Activated CD8-positive, alpha-beta T cell treated with anti-CD3 and anti-CD28 coated beads, Interleukin-2, amount 10 ng/mL, durations not matched to agents 7 days and 5 days (primary cell): ENCODE measurements at places on chromosomes 1 and 21. TPM values are rescaled to one million over a fixed set of nuclear protein-coding genes. Genes with fewer than 3 reads are reported as not detected.

DNA sequence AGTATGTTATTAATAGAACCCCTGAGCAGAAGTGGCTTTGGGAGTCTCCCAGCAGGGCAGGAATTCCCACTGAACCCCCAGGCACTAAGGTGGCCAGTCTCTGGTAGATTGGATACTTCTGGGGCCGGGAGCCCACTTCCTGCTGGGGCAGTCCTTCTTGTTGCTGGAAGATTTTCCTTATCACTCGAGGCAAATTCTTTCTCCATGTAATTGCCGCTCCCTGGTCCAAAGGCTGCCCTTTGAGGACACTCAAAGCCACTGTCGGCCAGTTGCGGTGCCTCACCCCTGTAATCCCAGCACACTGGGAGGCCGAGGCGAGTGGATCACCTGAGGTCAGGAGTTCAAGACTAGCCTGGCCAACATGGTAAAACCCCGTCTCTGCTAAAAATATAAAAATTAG is 22.6 kb upstream of the TNFRSF1B start:
- DNase-seq, result no peak

DNA sequence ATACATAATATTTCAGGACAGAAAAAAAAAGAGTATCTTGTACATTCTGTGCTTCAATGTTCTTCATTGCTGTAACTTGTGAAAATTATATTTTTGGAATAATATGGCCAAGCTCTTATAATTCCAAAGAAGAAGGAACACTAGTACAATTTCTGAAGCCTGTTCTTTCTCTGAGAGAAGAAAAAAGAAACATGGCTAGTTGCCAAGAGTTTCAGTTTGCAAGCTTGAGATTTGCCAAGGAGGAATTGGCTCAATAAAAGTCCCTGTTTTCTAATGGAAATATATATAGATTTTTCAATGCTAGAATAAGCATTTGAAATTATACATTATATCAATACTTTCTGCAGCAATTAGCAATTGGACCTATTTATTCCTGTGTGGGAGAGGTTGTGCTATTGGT is 285.2 kb upstream of the NEGR1 start:
- DNase-seq, result no peak

Gene OR2AK2
- total RNA-seq, result not detected

Gene ANP32E
- 161 TPM for total RNA-seq

Gene ARHGEF11
- total RNA-seq, result 15.3 TPM

DNA sequence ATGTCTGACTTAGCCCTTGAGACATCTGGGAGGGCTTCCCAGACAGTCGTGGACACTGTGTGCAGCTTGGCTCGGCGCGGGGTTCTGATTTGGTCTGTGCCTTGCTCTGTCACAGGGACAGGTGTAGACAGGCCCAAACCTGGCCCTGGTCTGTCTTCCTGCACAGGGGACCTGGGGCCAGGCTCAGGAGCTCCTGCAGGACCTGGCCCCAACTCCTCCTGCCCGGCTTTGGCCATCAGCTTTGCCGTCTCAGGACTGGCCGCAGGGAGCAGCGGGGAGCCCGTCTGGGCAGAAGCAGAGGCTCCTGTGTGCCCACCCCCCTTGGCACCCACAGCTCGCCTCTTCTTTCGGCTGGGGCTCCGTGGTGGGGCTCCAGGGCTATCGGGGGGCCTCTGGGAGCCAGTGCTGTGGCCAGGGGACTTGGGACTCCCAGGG is 1.7 kb downstream of the PERM1 start:
- DNase-seq, result no peak

DNA sequence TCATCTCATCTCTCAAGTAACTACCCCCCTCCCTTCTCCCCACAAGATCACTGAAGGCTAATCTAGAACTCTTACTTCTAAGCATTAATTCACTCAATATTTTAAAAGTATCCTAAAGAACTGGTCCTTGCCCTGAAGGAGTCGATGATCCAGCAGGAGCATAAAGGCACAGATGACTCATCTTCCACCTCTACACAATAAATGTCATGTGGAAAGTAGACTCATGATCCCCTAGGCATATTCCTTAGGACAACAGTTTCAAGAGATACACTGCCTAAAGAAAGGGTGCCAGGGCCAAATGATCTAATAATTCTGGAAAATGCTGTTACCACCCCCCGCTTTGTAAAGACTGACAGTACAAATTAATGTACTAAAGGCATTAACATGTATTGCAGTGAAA is 85.8 kb upstream of the DIRAS3 start:
- DNase-seq, result no peak

Gene ATP6V1G3
- total RNA-seq, result not detected

DNA sequence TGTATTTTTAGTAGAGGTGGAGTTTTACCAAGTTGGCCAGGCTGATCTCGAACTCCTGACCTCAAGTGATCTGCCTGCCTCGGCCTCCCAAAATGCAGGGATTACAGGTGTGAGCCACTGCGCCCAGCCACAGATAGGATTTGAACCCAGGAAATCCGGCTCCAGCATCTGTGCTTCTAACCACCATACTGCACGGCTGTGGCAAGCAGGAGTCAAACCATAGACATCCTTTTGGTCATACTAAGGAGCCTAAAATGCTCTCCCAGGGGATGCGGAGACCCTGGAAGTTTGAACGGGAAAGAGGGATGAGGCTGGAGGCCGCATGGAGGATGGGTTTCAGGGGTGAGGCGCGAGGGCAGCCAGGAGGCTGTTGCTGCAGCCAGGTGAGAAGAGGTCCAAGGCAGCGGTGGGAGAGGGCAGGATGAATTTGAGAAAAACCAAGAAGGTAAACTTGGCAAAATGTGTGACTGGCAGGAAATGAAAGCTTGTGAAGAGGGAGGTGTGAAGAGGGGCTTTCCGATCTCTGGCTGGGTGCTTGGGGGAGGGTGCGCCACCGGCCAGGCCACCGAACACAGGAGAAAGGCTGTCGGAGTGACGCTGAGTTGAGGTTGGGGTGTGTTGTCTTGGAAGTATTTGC is 24.0 kb upstream of the CDK18 start:
- DNase-seq, result peak; percentile 63

Gene ACOT7
- 102 TPM for total RNA-seq

DNA sequence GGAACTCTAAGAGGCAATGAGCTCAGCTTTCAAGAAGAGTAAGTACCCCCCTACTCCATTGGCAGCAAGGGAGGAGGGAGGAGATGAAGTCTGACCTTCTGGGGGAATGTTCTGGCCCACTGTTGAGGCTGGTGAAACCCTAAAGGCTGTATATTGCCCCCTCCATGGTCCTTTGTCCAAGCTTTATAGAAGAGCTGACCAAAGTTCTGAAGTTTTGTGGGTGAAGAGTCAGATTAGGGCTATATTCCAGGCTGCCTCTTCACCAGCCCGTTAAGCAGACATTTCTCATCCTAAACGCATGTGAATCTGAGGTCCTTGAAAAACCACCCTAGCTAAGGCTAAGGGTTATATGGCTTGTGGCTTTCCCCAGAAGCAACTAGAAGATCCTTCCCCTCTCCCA is 1.4 kb downstream of the C1orf94 start:
- DNase-seq, result no peak

Gene PLPPR4
- total RNA-seq, result not detected

DNA sequence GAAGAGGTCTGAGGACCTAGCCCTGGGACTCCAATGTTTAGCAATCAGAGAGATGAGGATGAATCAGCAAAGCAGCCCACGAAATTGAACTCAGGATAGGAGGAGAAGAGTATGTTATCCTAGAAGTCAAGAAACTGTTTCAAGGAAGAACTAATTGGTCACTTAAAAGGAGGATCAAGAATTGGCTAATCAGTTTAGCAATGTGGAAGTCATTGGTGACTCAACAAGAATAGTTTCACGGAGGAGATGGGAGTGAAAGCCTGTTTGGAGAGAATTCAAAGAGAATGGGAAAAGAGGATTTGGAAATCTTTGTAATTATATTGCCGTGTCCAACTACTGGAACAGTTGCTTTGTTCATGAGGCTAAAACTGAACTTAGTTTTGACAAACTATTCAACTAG is 7.4 kb downstream of the HMCN1 start:
- no peak for DNase-seq

Gene PUSL1
- total RNA-seq, result 24.0 TPM

GRCh38 chr1:156259805-156260204 is 11.9 kb upstream of the PAQR6 start:
- no peak for DNase-seq

Gene SH2D2A
- total RNA-seq, result 84.0 TPM

Gene TSTD1
- total RNA-seq, result 63.3 TPM

- no peak for DNase-seq
Observed at GRCh38 chr1:85607126-85607920, 26.8 kb downstream of the CCN1 start.

DNA sequence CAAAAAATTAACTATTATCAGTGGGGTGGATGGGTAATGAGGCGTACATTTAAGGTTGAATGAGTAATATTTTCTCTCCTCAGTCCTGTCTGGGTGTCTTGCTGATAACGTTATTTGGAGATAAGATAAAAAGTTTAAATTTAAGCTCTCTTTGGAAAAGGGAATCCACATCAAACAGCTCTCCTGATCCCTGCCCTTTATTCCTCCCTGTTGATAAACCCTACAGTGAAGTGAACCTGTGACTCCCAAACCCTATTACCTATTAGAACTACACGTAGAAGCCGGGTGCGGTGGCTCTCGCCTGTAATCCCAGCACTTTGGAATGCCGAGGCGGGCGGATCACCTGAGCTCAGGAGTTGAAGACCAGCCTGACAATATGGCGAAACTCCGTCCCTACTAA is 9.9 kb upstream of the GPR161 start:
- no peak for DNase-seq

GRCh38 chr1:76928522-76928921 is 61.2 kb downstream of the ST6GALNAC5 start:
- no peak for DNase-seq

- no peak for DNase-seq
Observed at GRCh38 chr21:39093526-39093925, 89.7 kb downstream of the PSMG1 start.

- no peak for DNase-seq
Observed at GRCh38 chr1:1431845-1432273, 3.6 kb upstream of the VWA1 start.

GRCh38 chr1:206136241-206136640 is 19.1 kb upstream of the AVPR1B start:
- no peak for DNase-seq

Gene ADAMTS5
- total RNA-seq, result not detected

DNA sequence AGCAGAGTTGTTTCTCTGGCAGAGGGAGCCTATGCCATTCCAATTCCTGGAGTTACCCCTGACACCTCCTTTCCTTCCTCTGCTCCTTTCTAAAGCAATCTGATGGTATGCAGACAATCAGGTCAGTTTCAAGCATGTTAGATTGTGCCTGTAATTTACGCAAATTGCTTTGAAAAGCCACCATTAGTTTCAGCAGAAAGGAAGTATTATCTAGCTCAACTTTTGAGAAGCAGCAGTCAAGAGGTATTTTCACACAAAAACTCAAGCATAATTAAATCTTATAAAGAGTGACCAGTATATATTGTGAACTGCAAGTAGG is 2.2 kb downstream of the ERRFI1 start:
- DNase-seq, result no peak

Gene SYT14
- not detected for total RNA-seq

GRCh38 chr21:24197132-24197643 is 1410.1 kb downstream of the MRPL39 start:
- no peak for DNase-seq

Gene DIRAS3
- not detected for total RNA-seq

DNA sequence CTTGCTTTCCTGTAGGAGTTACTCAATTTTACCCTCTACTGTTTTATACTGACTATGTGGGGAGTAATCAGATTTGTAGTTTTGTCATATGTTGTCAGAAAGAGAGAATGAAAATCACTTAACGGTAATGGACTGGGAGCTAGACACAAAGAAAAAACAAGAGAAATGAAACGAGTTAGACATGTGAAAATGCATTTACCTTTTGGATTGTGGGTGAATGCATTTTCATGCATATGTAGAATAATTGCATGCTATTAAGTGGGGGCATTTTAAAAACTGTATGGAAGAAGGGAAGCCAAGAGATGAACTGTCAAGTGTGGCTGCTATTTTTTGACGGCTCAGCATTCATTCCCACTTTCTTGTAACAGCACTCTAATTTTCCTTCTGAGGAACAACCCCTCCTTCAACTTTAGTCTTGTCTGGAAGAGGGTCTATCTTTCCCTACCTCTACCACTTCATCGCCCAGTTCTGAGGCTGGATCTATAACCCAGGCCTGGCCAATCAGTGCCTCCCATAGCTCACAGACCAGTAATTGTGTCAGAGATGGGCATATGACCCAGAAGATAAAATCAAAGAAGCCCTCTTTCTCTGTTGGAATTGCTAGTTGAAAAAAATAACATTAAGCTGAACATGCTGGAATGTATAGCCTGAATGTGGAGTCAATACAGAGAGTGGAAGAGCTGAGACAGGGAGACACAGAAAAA is 5.2 kb upstream of the ZNF697 start:
- no peak for DNase-seq

DNA sequence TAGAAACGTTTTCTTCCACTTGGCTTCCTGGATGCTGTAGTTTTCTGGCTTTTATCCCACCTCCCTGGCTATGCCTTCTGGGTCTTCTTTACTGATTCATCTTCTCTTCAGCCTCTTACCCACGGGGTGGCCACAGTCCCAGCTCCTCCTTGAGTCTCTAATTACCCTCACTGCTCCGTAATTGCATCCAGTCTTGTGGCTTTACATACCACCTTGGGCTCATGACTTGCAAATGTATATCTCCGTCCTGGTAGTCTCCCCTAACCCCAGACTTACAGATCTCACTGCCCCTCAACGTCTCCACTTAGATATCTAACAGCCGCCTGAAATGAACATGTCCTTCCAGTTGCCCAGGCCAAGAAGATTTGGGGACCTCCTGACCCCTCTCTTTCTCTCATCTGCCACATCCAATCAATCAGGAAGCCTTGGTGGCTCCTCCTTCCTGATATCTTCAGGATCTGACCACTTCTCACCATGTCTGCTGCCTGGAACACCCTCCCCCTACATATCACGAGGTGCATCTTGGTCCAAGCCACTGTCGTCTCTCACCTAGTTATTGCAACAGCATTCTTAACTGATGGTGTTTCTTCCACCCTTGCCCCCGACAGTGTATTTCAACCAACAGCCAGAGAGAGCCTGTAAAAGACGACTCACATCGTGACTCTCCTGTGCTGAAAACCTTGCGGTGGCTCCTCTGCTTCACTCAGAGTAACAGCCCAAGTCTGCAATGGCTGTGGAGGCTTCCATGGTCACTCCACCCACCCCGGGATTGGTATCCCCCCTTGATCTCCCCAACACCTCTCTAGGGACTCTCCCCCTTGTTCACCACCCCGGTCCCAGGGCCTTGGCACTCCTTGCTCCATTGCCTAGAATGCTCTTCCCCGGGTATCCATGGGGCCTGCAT is 219.0 kb upstream of the POU3F1 start:
- no peak for DNase-seq

- no peak for DNase-seq
Observed at GRCh38 chr21:24729568-24729967, 877.7 kb downstream of the MRPL39 start.

DNA sequence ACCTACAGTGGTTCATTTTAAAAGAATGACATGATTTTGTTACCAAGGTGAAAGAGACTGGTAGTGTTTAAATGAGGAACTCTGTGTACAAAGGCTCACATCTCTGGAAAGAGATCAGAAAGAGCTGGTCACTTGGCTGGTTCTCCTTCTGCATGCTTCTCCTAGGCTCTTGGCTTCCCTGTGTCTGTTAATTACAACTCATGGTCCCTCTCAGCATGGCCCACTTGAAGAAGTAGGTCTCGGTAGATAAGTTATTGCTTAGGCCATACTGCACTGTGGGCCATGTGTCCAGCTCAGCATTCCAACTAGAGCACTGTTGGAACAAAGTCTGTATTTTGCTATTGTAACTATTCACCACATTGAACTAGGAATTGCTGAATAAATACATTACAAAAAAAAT is 91.1 kb downstream of the KIAA0319L start:
- DNase-seq, result no peak

- DNase-seq, result no peak
Observed at GRCh38 chr1:204255966-204256365, 42.2 kb upstream of the GOLT1A start.
